NCI-H1048 (cell line): ENCODE measurements at places on chromosomes 16 and 17.

DNA sequence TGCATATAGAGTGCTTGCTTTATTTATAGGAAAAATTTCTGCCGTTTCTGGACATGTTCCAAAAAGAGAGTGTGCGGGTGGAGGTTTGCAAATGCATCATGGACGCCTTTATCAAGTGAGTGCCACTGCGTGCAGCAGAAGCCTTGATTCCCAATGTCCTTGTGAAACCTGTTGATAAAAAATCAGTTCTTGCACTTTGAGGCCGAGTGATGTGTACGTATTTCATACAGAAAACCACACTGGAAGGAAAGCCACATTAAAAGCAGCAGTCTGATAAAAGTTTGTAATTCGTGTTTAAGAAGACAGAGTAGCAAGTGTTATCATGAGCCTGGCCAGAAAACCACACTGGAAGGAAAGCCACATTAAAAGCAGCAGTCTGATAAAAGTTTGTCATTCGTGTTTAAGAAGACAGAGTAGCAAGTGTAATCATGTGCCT is 78.0 kb downstream of the KNOP1 start:
- peak; percentile 41 for DNase-seq

DNA sequence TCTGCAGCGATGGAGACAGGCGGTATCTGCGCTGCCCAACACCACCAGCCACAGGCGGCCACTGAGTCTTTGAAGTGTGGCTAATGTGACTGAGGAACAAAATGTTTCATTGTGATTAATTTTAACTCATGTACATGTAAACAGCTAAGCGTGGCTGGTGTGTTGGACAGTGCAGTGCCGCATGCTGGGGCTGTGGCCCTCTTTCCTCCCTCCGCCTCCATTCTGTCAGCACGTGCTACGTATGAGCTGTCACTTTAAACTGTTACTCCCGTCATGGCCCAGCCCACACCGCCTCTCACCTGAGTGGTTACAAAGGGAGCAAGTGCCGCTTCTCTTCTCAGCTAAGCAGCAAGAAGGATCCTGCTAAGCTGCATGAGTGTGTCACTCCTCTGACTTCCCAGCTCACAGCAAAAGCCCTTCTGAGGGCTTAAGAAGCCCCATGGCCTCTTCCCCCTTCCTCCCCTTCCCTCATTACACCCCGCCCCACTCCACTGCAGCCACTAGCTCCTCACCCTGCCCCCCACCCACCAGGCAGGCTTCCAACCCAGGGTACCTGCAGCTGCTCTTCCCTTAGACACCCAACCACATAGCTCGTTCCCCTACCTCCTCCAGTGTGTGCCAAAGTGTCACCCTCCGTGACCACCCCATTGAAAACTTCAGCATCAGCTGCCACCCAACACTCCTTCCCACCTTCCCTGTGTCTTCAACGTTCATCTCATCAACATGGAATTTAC is 15.0 kb downstream of the HASPIN start:
- DNase-seq: no peak

DNA sequence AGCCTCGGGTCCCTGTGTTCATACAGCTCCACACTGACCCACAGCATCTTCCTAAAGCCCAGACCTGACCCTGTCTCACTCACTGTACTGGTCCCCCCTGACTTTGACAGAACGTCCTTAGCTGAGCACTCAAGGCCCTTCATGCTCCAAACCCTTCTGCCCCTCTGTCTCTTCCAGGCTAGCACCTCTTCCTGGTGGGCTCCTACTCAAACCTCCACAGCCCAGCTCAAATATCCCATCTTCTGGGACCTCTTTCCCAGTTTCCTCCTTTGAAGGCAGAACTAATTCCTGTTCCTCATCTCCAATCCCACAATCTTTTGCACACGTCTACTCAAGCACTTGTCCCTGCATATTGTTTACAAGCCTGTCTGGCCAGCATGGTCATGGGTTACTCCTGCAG is 8.8 kb downstream of the GRIN2C start:
- DNase-seq: no peak

GRCh38 chr17:77472468-77473310 is 331.9 kb downstream of the SEC14L1 start:
- DNase-seq: no peak

- no peak for DNase-seq
Observed at GRCh38 chr17:14204084-14204483, 32.6 kb downstream of the CDRT15 start.

GRCh38 chr16:87832741-87833502 is 36.4 kb downstream of the SLC7A5 start:
- DNase-seq: no peak

DNA sequence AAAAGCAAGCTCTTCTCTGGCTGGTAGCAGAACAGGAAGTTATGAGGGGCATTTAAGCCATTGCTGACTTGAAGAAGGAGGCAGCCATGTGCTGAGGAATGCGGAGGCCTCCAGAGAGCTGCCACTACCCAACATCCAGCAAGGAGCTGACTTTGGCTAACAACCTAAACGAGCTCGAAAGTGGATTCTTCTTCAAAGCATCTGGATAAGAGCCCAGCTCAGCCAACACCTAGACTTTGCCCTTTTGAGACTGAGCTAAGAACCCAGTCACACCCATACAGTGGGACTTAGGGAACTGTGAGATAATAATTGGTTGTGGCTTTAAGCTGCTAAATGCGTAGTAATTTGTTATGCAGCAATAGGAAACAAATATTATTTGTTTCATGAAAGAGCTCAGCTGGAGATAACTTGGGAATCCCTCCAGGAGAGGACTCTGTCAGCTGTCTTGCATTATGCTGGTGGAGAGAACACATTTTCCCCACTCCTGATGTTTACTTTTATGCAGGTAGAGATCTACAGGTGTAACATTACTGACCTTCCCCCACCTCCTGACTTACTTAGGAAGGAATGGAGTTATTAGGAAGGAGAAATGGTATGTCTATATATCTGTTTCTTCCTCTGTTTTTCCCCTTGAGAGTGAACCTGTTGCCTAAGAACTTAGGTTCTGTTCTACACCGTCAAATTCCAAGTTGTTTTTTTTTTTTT is 52.7 kb upstream of the ZNF629 start:
- no peak for DNase-seq

DNA sequence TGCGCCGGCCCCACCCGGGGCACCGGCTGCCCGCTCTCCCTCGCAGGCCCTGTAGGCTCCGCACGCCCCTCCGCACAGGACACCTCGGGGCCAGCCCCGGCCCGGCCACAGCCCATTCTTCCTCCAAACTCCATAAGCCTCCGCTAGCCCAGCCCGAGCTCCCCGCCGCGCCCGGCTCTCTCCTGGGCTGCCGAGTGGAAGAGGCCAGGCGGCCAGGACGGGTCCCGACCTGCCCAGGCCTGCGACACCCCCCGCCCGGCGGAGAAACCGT is 397 bp downstream of the NCOR1 start:
- no peak for DNase-seq

DNA sequence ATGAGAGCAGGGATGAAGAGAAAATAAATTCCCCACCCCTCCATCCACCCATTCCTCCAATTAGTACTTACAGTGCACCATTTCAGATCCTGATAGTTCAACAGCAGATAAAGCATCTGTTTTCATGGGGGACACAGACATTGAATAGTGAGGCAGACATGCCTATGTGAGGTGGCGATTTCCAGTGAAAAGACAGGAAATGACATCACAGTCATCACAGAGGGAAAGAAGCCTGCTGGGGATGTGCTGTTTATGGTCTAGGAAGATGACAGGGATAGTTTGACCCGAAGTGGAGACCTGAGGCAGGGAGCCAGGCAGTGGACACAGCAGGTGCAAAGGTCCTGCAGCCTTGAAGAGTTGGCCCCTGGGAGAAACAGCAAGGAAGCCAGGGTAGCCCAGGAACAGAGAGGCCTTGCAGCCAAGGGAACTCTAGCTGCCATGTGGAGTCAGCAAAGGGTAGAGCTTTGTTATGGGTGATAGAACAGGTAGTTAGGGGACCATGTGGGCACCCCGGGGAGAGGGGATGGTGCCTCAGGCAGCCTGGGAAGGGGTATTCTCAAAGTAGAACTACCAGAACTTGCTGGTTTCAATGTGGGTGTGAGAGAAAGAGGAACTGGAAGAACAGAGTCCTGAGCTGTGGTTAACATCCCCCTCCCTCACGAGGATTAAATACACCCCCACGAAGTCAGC is 256.6 kb downstream of the CPPED1 start:
- no peak for DNase-seq

GRCh38 chr17:55774846-55775271 is 24.0 kb downstream of the PCTP start:
- DNase-seq: no peak

GRCh38 chr17:37859451-37859850 is 64.8 kb upstream of the TBC1D3K start:
- DNase-seq: no peak
